Endothelial cell of umbilical vein (primary cell): ENCODE measurements at places on chromosomes 16 and 17. TPM values are rescaled to one million over a fixed set of nuclear protein-coding genes. Genes with fewer than 3 reads are reported as not detected.

DNA sequence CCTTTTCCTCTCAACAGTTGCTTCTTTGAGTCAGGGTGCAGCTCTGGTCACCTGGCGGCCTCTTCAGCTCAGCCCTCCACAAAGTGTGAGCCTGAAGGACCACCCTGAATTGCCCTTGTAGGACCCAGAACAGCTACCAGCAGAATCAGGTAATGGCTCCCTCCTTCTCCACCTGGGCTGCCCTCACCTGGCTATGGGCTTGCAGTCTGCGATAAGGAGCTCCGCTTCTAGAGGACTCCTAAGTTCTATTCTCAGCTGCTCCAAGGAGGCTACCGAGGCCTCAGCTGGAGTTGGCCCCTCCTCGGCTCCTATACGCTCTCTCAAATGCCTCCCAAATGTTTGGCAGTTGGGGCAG lies 13.4 kb downstream of the SMIM5 start:
- no peak for DNase-seq

- no peak for DNase-seq
These were observed 40.3 kb downstream of the AP2B1 start for GRCh38 chr17:35627417-35627816.

DNASE1L2 gene
- total RNA-seq, result 1.0 and 1.2 TPM in 2 replicates

SLFN14 gene
- not detected in 2 replicates for total RNA-seq

SCGB1C2 gene
- total RNA-seq, result not detected in 2 replicates

DNA sequence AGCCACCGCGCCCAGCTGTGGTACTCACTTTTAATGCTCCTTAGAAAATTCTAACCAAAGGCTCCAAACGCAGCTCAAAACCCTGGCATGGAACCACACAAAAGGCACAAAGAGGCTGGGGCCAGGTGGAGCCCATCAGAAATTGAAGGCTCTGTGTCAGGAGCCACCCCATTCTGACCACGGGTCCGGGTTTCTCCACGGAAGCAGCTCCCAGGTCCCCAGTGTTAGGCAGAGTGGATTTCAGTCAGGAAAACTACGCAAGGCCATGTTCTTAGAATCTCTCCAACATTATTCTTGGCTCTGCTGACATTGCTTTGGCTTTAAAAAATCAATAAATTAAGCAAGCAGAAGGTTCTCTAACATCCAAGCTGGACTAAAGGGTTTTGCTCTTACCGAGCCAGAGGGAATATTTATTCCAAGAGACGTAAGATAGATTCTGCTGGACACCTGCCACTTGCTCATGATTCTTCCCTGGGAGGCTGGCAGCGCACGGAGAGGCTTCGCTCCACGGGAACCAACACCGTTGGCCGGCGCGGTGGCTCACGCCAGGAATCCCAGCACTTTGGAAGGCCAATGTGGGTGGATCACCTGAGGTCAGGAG lies 93.5 kb downstream of the NXN start:
- DNase-seq, result no peak

DNA sequence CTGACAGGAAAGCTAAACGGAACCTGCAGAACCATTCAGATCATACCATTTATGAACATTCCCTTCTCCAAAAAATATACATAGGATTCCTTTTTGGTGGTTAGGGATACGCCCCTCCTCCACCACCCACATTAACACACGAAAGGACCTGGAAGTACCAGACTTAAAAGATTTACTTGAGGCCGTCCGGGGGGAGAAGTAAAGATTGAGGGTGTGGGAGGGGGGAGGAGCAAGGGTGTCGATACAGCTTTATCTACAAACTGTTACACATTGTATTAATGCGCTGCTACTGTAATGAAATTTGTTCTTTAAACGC lies 537 bp downstream of the PALB2 start:
- DNase-seq, result no peak

DNA sequence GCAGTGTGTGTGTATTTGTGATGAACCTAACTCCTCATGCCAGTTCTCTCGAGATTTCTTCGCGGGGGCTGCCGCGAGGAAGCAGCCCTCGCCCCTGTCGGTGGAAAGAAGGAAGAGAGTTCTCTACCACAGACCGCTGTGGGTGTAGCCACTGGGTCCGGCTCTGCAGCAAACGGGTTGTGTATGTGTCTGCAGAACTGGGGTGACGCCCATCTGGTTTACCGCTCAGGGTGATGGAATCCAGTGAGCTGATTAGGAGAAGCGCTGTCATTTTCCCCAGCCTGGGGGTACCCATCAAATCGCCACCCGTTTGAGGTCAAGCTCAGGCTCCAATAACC lies 7.7 kb downstream of the CORO6 start:
- no peak for DNase-seq

RPGRIP1L gene
- total RNA-seq, result 9.7 and 13.2 TPM in 2 replicates

DNA sequence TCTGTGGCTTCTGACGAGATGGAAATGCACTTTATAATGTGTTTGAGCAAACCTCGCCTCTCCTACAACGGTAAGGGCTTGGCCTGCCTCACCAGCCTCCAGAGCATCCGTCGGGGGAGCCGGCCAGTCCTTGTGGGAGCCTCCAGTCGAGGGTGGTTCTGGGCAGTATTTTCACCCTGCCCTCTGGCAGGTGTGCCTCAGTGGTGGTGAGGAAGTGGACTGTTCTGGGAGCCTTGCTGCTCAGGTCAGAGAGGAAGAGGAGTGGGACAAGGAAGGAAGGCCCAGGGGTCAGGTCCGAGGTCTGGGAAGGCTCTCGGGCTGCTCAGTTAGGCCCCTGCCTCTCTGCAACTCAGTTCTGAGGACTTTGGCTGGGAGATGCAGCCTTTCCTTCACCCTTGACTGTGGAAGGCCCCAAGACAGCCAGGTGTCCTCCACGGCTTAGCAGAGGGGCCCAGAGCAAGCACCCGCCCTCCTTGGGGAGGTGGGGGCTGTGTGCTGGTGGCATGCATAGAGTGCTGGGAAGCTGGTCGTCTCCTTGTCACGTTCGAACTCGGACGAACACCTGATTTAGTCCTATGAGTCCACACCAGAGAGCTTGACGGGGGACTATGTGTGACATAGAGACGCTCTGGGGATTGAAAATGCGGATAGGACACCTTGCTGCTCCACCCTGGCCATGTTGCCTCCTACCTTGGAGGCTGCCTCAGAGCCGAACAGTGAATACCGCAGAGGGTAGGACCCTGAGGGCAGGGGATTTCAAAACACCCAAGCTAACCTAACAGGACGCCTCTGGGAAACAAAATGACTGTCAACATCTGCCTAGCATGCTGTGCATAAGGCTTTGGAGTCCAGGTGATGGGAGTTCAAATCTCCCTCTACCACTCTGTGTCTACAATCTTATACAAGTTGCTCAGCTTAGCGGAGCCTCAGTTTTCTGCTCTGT lies 22.7 kb downstream of the LDHD start:
- no peak for DNase-seq

MSLN gene
- not detected in 2 replicates for total RNA-seq

GRCh38 chr16:3696425-3697218 lies 20.7 kb downstream of the TRAP1 start:
- no peak for DNase-seq

DNA sequence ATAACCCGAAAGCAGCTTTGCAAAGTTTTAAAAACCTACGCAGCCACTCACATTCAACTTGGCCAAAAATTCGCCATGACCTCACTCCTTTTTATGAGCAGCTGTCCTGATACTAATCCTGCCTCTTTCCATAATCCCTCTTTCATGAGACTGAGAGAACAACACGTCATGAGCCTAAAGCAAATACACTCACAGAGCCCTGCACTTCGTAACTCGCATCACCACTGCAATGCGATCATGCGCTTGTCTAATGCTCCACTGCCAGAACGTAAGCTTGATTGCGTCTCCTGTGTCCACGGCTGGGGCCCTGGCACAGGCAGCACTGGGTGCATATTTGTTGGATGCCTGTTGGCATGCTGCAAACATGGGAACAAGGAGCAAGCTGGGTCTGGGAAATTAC lies 36.2 kb downstream of the CDRT4 start:
- DNase-seq, result no peak

DNA sequence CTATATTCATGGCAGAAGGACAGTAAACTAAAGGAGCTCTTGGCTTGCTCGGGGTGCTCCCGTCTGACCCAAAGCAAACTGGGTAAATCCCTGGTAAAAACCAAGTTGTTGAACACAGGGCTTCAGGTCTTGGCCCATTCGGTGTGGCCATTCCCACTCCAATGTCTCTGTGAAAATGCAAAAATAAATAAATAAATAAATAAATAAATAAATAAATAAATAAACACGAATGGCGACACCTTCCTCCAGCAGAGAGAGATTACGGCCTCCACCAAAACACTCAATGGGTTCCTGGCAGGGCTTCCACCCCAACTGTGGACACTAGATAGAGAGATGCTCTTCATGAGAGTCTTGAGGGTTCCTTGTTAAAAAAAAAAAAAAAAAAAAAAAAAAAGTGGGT lies 325.3 kb downstream of the SOX9 start:
- no peak for DNase-seq

NEK8 gene
- total RNA-seq, result 3.0 and 3.1 TPM in 2 replicates

ABCC3 gene
- total RNA-seq, result 1.1 and 2.1 TPM in 2 replicates

DNA sequence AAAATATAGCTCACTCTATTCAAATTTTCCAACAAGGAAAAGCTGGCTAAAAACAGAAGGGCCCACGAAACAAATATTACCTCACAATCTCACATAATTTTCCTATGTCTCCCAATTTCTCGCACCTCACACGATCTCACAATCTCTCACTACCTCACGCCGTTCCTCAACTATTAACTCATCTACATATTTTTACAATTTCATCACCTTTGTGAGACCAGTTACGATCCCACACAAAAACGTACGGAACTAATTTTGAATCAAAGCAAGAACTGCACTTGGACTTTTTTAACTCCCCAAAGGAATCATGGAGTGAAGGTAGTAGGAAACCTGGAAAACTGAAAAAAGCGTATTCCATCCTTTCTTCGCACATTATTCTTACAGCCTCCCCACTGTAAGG lies 1.1 kb downstream of the CBX1 start:
- no peak for DNase-seq

ZP2 gene
- not detected in 2 replicates for total RNA-seq

DNA sequence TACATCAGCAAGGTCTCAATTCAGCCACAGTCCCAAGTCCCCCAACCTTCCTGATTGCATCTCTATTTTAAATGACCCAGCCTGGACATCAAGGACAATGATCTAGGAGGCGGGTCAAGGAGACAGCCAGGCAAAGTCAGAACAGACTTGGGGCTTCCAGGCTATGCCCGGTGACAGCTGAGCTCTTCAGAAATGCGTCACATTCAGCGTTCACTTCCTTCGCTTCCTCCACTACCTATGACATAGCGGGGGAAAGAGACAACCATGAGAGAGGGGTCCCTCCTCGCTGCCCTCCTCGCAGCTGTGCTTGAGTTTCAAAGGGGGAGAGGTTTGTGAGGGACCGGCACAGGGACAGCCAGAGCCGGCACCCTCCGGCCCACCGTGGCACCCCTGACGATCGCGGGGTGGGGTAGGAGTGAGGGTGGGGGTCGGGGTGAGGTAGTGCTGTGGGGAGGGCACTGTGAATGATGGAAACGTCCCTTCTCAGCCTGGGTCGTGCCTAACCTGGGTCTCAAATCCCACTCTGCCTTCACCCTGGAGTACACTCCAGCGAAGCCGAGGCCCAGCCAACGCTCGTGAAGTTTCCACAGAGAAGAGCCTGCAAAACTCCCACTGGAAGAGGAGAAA lies 12.3 kb upstream of the LGALS3BP start:
- DNase-seq, result no peak

SLC6A4 gene
- total RNA-seq, result not detected in 2 replicates

DNA sequence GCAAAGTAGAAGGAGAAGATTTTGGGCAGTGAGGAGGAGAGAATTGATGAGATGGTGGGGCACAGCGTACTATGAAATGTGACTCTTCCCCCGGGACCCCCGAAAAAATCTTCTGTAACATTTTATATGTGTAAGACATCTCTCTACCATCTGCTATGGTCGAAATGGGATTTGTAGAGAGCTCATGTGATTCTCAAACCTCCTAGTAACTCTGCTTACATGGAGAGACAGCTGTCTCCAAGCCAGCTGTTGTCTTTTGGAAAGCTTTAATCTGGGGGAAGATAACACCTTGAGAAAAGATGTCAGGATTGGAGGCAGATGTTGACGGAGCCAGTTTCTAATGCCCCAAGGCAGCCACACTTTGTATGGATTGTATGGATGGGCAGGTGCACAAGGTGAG lies 94.1 kb downstream of the PRKCB start:
- DNase-seq, result no peak

DNA sequence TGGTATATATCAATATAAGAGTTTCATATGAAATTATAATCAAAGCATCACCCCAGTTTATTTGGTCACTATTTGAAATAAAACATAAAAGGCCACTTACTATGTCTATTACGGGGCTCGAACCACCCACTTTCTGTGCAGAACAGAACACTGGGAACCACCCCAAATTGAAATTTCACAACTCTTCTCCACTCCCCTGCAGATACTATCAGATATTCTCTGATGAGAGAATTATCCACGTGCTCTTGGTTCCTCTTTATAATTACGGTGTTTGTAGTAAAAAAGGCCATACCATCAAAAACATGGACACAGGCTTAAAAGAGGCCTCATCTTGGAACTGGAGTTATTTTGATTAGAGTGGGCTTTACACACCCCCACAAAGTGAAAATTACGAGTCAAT lies 82.8 kb downstream of the WDR59 start:
- DNase-seq, result no peak

ITGAX gene
- 0.72 and 1.4 TPM in 2 replicates for total RNA-seq

KRTAP2-3 gene
- not detected in 2 replicates for total RNA-seq

ADAP2 gene
- total RNA-seq, result 1.0 and 1.1 TPM in 2 replicates

DNA sequence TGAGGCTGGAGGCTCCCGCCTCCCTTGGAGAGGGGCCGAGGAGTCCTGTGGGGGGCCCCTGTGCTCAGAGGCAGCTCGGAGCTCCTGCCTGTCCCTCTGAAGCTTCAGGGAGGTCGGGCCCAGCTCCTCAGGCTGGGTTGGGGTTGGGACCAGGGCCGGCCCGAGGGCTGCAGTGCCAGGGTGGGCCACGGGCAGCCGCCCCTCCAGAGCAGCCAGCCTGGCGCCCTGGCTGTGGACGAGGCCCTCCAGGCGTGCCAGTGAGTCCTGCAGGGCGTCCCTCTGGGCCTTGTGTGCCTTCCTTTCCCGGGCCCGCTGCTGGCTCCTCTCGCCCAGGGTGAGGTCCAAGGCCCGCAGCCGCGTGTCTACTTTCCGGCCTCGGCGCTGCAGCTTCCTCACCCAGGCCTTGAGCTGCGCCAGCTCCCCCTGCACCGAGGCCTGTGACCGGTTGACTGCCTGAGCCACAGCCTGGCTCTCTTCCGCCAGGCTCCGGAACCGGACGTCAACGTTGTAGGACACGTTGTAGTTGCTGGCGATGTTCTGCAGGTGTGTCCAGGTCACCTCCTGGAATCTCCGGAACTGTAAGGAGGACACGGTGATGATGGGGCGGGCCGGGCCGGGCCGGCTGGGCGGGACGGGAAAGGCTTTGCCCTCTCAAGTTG lies 1.2 kb downstream of the PTX4 start:
- no peak for DNase-seq

GRCh38 chr16:69721441-69721957 lies 4.9 kb downstream of the NQO1 start:
- DNase-seq, result no peak
